GM13977 (cell line): ENCODE measurements at places on chromosomes 4 and X.

DNA sequence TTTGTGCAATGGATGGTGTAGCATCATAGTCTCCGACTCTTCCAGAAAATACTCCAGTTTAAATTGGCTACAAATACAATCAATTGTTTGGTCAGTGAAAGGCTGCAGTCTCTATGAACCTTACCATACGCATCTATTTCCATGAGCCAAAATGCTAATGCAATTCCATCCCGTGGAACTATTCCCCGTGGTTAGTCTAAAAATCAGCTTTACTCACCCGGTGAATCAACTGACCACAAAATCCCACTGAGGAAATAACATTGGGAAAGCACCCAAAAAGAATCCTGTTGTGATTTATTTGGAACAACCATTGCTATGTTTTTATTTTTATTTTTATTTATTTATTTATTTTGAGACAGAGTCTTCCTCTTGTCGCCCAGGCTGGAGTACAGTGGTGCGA, 87.1 kb downstream of the DHX15 start:
- DNase-seq, result no peak

- DNase-seq, result no peak
Measured at GRCh38 chr4:171621646-171622045, 191.6 kb upstream of the GALNTL6 start.

- no peak for DNase-seq
Measured at GRCh38 chr4:107243141-107243781, 207.1 kb upstream of the DKK2 start.

- DNase-seq, result no peak
Measured at GRCh38 chr4:82801910-82802521, 3.4 kb upstream of the SCD5 start.

DNA sequence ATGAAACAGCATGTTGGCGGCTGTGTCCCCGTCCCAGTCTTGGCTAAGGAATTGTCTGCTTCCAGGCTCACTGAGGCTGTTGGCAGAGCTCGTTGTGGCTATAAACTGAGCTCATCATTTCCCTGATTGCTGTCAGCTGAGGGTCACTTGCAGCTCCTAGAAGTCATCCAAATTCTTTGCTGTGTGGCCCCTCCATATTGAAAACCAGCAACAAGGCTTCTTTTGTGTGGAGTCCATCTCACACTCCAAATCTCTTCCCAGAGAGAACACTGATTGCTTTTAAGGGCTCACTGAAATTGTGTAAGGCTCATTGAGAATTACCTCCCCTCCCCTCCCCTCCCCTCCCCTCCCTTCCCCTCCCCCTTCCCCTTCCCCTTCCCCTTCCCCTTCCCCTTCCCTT, 23.3 kb downstream of the TBC1D14 start:
- DNase-seq, result no peak

DNA sequence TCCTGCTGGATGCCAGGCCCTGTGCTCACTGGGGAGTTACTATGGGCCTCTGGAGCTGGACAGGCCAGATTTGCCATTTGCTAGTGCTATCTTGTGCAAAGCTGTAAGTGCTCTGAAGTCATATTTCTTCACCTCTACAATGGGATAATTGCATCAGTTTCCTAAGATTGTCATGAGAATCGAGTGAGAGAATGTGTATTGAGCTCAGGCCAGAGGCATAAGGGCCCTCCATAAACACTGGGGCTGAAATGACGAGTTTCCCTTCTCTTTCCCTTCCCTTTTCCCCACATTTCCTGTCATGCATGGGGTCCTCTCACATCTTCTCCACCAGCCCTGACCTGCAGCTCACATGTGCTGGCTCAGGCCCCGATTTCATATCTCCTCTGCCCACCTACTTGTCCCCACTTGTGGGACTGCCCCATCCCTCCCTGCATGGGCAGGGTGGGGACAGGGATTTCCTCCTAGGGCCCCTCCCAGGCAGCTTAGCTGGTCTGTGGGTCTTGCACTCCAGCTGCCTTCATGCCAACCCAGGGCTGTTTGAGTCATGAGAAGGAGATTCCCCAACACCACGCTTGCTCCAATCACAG, 358.8 kb downstream of the MID1IP1 start:
- DNase-seq, result no peak

- no peak for DNase-seq
Measured at GRCh38 chrX:43560247-43560946, 95.7 kb upstream of the MAOA start.

DNA sequence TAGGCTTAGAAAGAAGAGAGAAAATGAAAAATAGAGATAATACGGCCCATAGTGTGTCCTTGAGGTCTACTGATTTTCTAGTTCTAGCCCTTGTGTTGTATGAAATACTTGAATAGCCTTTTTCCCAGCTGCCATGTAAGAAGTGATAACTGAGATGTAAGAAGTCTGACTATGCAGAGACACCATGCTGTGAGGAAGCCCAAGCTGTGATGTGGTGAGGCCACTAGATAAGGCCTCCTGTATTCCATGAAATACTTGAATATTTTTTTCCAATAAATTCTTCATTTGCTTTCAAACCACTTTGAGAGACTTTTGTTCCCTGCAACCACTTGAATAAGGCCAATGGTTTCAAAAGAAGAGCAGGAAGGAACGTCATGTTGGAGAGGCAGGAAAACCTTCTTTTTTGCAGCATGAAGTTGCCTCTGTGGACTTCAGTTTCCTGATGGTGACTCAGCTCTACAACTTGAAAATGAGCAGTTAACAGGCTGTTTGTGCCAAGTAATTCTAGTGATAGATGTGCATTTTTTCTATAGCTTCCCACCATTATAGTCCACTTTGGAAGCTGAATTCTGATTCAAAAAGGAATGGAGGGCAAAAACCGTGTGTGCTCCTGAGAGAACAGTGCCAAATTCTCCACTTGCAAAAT, 25.5 kb upstream of the FAM9C start:
- no peak for DNase-seq

DNA sequence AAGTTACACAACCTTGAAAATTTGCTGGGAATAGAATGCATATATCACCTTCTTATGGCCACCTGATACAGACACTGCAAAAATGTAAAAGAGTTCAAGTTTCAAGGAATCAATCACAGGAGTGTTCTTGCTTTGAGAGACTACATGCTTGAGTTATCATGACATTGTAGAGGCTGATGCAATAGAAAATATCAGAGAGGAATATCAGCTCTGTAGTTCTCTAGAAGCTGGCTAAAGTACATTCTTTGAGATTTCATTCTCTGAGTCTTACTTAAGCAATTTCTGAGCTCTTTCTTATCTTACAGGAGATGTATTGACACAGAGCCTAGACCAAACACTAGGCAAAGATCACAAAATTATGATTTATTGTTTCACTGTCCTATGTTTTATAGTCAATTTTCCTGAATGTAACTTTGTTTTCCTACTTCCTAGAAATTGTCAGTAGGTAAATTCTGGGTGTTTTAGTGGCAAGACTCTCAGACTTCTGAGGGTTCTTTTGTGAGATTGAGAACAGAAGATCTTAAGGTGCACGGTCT, 152.1 kb upstream of the HPGD start:
- no peak for DNase-seq

- DNase-seq, result no peak
Measured at GRCh38 chr4:88146891-88147290, 11.5 kb downstream of the ABCG2 start.

DNA sequence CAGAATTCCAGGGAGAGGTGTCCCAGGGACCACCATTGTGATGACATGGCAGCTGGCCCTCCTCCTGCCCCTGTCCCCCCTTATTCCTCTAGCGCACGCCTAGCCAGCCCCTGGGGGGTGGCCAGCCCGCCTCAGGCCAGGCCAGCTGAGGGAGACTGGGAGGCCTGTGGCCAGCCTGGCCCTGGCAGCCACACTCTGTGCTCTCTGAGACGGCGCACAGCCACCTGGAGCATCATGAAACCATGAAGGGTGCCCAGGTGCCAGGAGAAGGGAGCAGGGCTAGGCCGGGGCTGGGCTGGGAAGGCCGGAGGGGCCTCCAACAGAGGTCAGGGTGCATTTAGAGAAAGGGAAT, 14.4 kb upstream of the DUSP9 start:
- DNase-seq, result no peak

DNA sequence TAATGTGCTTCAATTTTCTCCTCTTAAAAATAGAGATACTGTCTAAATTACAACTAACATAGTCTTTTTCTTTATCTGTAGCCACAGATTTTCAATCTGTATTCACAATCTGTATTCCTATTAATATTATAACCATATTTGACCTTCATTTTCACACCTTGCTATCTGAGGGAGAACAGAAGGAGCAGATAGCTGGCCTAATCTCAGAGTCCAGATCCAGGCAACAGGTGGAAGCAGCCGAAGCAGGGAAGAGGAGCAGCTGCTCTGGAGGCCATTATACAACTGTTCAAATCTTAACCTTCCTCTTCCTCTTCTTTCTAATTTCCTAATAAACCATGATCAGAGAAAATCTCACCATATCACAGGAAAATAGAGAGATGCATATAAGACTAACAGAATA, 14.2 kb downstream of the SEPSECS start:
- no peak for DNase-seq

DNA sequence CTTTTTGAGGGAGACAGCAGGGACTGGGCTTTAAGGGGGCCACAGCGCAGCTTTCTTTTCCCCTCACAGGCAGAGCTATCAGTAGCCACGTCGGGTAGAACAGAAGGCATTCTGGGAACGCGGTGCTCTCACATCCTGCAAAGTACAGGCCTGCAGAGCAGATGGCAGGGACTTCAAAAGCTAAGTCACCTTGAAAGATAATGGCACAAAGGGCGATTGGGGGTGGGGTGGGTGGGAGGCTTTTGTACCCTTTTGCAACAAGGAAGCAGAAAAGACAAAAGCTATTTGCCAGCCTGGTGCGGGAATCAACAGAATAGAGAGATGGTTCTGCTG, 93.9 kb downstream of the PHKA2 start:
- DNase-seq, result no peak

GRCh38 chr4:70734168-70734954, 12.6 kb downstream of the RUFY3 start:
- peak; percentile 64 for DNase-seq

DNA sequence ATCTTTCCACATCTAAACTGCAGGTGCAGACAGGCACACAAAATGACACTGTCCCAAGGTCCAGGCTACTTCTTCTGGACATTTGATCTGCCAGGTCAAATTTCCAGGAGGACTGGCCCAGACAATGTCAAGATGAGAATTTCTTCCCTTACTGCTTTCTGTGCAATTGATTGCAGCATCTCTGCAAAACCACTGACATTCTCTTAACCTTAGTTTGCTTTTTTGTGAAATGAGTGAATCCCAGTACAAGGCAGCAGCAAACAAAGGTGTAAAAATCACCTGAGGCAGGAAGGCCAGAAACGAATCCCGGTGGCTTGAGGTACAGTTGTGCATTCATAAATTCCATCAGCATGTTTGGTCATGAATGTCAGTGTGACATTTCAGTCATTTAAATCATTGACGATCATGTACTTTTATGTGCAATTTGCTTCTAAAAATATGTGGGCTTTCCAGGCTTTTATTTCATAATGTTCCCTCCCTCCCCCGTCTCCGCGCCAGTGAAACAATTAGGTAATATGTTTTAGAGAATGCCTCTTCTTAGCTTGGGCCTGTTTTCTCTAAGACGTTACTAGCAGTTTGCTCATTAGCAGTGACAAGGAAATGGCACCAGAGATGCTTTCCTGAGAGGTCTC, 39.1 kb downstream of the NHS start:
- DNase-seq, result no peak

DNA sequence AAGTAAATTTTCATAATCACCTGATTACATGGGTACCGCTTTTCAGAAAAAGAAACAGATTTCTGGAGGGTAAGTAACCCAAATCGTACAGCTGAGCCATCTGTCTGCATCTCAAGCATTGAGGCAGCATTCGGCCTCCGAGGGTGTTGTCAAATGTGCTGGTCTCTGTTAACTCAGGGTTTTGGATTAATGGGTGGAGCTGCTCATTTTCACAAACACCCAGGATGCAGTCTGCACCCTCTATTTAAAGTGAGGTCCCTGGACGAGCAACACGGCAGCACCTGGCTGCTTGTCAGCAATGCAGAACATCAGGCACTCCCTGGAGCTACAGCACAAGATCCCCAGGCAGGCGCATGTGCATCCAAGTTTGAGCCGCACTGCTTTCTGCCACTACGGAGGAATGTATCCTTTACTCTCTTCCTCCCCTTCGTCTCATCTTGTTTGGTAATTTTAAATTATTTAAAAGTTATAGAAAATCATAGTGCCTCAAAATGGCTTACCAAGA, 24.7 kb upstream of the NAP1L5 start:
- no peak for DNase-seq
